ENCODE measurements at places on chromosomes 12 and 14.

- no peak for DNase-seq
Observed at GRCh38 chr12:46798648-46799047, 27.1 kb downstream of the SLC38A4 start.

GRCh38 chr12:89454080-89454848 is 70.3 kb downstream of the GALNT4 start:
- no peak for DNase-seq

- DNase-seq = no peak
Observed at GRCh38 chr12:7303772-7304171, at the start of gene ACSM4. TSS of gene ACSM4 (plus strand) at chr12:7304072. CDS start at chr12:7304332, 260 bp downstream.

- no peak for DNase-seq
Observed at GRCh38 chr12:70045036-70045435, 198.2 kb upstream of the CNOT2 start.

DNA sequence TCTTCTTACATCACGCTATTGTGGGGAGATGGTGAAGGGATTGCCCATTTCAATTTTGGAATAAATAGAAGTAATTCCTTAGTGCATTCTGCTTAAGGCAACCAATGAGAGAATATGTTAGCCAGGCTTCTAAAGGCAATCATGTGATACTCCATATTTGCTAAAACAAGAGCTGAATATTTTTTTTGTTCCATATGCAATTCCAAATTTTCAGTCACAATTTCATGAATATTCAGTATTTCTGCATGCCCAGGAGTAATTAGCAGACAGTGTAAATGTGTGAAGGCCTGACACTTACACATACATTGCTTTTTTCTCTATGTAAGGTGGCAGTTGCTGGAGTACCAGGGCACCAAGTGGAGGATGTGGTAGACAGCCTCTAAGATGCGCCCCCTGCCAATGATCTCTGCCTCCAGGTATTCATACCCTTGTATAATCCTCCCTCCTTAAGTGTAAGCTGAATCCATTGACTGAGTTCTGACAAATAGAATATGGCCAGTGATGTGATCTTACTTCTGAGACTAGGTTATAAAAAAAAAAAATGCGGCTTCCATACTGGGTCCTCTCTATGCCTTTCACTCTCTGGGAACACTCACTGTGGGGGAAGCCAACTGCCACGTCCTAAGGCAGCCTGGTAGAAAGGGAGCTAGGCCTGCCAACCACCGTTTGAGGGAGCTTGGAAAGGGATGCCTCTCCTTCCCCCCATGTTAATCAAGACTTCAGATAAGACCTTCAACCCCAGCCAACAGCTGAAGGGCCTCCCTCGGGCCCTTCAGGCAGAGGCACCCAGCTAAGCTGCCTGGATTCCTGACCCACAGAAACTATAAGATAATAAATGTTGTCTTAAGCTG is 62.7 kb upstream of the PTGR2 start:
- no peak for DNase-seq

DNA sequence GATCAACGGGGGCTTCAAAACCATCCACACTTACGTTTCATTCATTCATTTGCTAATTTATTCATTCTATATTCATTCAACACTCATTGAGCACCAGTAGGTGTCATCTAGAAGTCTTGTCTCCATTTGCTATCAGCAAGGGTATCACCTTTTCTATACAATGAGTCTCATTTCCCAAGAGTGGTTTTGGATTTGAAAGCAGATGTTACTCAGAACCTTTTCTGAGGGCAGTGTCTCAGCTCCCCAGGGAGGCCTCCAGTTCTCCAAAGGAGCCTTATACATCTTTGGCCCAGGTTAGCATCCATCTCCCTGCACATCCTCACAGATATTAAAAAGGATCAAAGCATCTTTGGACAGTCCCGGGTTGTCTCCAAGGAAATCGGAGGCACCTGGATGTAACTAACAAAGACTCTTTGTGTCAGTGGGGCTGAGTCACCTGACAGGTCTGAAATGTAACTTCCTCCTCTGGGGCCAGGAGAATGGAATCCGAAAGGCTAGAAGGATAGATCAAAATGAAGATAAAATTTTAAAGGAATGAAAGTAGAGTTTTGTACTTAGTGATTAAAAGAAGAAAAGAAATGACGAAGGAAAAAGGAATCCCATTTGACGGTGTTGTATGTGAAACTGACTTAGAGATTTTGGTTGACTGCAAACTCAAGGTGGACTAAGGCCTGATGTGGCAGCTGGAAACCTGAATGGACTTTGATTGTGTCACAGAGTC is 103.0 kb downstream of the VCPKMT start:
- no peak for DNase-seq

DNA sequence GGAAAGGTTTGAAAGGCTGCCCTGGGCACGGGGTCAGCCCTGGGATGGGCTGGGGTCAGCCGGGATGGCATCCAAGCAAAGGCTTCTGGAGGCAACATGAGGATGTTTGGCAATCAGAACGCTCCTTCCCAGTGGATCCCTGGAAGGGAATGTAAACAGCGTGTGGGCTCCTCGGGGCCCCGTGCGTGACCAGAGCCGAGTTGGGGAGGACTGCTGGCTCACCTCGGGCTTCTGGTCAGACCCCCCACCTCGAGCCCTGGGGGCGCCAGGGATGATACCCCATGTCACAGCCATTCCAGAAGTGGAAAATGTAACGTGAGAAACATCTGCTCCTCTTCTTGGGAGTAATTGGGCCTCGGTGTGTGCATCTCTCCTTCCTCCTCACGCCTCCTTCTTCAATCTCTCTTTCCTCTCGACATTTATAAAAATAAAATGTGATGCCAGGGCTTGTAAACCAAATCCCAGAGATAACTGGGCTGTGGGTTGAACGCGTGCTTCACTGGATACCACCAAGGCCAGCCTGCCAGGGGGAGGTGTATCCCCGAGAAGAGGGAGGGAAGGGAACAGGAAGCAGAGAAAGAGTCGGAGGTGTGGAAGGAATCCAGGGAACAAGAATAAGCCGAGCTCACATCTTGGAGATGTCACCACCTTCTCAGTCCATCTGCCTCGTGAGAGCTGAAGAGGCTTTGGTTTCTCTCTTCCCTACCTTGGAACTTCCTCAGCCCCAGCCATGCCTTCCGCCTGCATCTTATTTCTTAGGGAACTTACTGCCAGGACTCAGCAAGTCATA is 144.8 kb downstream of the NUAK1 start:
- no peak for DNase-seq

GRCh38 chr12:77118696-77119095 is 53.3 kb upstream of the E2F7 start:
- DNase-seq = no peak

- no peak for DNase-seq
Observed at GRCh38 chr14:101521473-101521915, 39.8 kb upstream of the DIO3 start.

DNA sequence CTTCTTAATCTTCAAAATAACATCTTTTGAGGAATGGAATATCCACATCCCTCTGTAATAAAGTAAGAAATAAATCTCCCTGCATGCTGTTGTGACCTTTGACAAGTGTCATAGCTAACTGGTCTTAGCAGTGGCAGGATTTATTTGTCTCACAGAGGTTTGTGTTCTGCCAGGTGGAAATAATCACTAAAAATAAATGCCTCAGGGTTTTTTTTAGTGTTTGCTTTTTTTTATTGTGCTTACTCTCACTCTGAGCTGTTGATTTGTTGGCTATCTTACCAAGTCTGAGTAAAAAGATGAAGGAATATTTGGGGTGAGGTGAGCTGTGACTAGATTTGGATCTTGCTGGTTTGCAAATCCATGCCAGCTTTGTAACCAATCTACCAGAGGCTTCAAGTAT is 285.4 kb downstream of the ALG10B start:
- DNase-seq = no peak

- peak; percentile 19 for DNase-seq
Observed at GRCh38 chr14:23284654-23285529, 1.0 kb downstream of the HOMEZ start.

DNA sequence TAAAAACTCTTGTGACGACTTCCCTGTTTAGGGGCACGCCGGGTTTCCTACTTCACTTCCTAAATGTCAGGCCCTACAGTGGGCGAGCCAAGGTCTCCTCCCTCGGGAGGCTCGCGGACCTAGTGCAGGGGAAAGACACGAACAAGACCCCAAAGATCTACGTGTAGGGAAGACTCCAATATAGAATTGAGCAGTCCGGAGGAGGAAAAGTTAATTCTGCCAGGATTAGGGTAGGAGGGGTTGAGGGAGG is 564 bp downstream of the ATXN3 start:
- peak; percentile 63 for DNase-seq

- no peak for DNase-seq
Observed at GRCh38 chr12:25423355-25424050, 129.6 kb downstream of the LMNTD1 start.

- DNase-seq = peak; percentile 31
Observed at GRCh38 chr14:89805501-89805900, 149.0 kb downstream of the EFCAB11 start.

DNA sequence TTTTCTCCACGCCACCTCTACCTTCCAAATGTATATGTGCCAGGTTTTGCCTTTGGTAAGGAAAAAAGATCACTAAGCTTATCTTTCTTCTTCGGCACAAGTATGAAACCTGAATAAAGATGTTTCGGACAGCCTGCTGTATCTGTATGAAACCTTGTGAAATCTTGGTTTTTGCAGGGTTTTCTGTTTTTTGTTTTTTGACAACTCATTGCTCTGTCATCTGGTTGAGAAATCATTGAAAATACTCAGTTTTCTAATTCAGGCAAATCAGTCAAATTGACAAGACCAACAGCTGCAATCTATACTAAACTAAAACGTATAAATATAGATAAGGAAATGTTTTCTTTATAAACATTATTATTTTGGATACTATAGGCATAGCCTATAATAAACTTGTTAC is 63.1 kb upstream of the FGD4 start:
- no peak for DNase-seq

DNA sequence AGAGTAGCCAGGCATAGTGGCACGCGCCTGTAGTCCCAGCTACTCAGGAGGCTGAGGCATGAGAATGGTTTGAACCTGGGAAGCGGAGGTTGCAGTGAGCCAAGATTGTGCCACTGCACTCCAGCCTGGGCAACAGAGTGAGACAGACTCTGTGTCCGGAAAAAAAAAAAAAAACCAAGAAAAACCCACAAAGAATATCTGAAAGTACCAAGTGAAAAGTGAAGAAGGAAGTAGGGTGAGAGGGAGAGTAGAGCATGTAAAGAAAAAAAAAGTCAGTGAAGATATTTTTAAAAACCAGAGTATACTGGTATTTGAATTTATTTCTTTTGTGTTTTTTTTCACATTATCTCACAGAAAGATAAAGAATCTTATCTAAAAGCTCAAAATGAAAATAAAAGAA is 43.3 kb upstream of the ISM2 start:
- DNase-seq = no peak

DNA sequence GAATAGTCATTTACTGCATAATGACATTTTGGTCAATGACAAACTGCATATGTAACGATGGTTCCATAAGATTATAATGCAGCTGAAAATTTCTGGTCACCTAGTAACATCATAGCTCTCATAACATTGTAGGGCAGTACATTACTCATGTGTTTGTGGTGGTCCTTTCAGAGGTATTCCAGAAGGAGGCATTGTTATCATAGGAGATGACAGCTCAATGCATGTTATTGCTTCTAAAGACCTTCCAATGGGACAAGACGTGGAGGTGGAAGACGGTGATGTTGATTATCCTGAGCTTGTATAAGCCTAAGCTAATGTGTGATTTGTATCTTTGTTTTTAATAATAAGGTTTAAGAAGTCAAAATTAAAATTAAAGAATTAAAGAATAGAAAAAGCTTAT is 43.8 kb upstream of the TSPAN11 start:
- no peak for DNase-seq

DNA sequence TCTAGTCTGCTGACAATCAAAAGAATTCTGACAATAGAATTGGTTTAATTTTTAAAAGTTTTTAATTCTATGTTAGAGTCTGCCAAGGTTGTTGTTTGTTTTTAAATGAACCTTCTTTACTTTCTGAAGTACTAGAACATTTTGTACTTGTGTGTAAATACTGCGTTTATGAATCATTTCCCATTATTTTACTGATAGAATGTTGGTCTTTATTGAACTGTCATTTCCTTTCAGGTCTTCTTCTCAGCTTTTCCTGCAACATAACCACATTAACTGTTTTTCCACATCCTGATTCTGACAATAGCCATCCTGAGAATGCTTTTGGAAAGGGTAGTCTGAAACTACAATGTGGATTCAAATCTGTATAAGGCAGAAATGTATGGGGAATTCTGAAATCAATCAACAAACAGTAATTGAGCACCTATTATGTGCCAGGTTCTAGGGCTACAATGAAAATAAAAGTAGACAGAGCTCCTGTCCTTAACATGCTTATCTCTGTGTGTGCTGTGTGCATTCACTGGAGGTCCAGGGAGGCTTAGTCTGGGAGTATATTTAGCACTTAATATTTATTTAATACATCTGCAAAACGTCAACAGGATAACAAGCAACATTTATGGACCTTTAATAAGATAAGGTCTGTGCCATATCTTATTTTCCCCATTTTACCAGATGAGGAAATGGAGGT is 73.1 kb upstream of the SLC38A2 start:
- DNase-seq = no peak

DNA sequence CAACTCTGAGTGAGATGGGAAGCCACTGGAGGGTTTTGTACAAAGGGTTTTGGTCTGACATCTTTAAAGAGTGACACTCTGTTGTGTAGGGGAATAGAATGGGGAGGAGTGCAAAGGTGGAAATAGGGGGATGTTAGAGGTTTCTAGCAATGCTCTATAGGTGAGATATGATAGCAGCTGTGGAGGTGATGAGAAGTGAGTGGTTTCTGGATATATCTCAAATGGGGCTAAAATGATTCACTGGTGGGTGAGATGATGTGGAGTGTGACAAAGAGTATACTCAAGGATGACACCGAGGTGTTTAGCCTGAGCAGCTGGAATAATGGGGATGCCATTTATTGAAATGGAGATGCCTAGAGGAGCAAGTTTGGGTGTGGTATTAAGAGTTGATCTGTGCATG is 426.4 kb downstream of the PCNX1 start:
- no peak for DNase-seq
